ENCODE measurements at places on chromosomes 11 and 22.

DNA sequence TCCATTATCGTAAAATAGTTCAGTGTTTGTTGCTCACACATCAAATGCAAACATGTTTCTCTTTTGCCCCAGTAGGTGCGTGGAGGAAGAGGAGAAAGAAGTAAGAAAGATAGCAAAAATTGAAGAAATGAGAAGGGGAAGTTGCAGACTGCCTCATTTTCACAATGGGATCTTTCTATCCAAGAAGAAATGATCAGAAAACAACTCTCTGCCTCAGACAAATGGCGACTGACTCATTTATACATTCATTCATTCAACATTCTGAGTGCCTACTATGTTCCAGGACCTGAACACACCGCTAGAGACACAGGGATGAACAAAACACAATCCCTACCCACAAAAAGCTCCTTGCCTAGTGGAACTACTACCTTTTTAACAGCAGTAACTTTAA lies 367 bp downstream of the HPS5 start:
- no peak for DNase-seq

DNA sequence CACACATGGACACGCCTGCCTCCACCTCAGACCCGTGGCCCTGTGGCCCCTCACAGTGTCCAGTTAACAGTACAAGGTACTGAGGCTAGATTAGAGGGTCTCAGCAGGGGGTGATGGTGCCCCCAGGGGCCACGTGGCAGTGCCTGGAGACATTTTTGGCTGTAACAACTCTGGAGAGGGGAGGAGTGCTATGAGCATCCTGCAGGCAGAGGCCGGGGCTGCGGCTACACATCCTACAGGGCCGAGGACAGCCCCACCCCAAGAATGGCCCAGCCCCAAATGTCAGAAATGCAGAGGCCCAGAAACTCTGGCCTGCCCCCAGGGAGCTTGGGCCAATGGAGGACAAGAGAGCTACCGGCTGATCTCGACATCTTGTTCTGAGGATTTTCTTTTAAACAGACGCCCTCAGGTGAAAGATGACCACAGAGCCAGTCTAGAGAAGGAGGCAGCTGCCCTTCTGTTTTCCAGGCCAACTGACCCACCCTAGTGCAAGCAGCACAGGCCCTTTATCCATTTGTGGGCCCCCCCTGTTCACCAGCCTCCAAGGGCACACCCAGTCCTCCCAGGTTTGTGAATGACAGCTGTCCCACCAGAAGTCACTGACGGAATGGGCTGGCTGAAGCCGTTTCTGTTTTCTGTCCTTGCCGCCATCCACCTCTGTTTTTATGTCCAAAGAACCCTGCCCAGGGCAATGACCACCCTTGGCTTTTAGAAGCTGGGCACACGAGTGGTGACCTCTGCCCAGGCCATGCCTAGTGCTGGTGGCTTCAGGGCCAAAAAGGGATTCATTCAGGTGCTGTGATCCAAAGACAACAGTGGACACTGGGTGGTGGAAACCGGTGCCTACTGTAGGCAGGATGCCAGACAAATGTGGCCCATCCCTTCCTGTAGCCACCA lies 85.2 kb upstream of the LINC01488 start:
- no peak for DNase-seq

GRCh38 chr11:102911758-102912481 lies 37.1 kb upstream of the MMP12 start:
- no peak for DNase-seq

- DNase-seq, result no peak
These were observed at the start of gene TRIM22 for GRCh38 chr11:5689551-5689983. TSS of gene TRIM22 (plus strand) at chr11:5689790. CDS start at chr11:5696233, 6,443 bp downstream.
